ENCODE measurements at places on chromosomes 11 and 22.

DNA sequence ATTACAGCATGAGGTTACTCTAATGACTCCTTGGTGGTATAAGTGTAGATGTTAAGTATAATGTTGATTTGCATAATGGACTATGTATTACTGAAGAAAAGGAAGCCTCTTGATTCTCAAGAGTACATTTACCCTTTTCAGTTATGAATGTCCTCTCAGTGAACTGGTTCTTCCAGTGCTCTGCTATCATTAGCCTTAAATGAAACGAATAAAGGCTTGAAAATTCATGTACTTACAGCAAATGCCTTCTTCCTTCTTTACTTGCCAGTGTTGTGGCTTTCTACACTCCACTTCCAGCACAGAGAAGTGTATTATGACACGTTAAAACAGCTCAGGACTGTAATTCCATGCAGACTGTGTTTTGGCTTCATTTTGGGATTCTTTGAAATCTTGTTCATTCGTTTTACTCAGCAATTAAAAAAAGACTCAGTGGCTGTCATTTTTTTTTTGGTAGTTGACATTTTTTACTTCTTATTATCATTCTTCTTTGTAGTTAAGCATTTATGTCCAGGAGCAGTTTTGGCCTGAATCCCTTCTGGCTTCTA, 96.9 kb downstream of the MTMR3 start:
- DNase-seq = no peak

DNA sequence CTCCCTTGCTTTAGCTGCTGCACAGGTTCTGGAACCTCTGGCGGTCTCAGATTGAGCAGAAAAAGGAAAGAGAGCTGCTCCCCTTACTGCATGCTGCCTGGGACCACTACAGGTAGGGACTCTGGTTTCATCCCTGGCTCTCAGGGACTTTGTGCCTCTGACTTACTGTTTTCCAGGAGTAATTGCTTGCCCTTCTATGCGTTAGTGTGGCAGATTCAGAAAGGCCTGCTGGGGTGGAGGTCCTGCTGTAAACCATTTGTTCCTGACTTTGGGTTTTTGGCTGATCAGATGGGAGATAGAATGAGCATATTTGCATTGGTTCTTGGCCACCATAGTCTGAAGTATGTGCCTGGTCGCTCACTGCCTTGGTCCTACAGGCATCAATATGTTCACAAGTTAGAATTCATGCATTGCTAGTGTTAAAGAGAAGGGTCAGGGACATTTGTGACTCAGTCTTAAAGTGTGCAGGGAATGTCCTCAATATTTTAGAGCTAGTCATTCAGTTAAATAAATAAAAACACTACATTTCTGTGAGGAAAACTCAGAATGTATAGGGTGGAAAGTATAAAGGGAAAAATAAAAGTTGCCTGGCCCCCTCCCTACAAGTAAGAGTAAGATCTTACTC, 78.0 kb downstream of the PISD start:
- no peak for DNase-seq

- DNase-seq = no peak
Measured at GRCh38 chr11:26702406-26702805, 19.5 kb downstream of the SLC5A12 start.

DNA sequence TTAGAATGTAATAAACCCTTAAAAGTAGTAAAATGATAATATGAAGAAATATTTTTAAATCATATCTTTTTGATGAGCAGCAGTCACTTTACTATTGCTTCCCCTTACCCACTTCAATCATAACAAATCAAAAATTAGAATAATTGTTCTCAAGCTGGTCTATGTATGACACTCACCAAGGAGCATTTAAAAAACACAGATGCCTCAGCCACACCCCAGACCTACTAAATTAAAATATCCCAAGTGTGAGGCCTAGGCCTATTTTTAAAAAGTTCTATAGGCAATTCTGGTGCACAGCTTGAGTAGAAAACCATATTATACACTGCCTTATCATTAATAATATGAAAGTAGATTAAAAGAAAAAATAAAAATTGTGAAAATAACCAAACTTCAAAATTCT, 15.2 kb downstream of the KIF18A start:
- no peak for DNase-seq

- DNase-seq = no peak
Measured at GRCh38 chr11:130771708-130772107, 144.6 kb downstream of the SNX19 start.

GRCh38 chr11:67239783-67240575, 26.3 kb upstream of the GRK2 start:
- peak; percentile 99 for DNase-seq

DNA sequence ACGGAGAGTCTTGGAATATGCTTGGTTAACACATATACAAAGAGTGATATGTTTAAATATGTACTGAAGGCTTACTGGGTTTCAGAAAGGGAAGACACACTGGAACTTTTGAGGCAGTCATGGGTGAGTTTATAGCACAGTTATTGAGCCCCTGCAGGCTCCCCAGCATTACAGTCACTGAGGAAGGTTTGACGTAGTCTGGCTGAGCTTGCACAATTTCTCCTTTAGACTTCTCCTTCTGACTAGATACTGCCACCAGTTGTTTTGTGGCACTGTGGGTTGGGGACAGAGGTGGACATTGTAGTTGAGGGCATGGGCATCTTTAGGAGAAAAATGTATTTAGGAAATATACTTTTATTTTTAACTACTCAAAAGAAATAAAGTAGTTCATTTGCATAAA, 285.4 kb downstream of the C11orf87 start:
- DNase-seq = no peak

DNA sequence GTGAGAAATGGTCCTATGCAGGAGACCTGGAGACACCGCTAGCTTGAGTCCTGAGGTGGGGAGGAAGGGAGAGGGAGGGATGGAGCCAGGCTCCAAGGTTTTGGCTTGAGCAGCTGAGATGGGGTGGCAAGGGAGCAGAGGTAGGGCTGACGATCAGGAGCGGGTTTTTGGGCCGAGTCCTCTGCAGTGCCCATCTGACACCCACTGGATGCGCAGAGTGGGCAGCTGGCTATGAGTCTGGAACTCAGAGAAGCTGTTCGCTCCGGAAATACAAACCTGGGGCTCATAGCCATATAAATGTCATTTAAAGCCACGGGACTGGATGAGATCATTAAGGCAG, 453 bp upstream of the MAFF start:
- no peak for DNase-seq

GRCh38 chr22:49091917-49092545, 735.6 kb downstream of the BRD1 start:
- no peak for DNase-seq

- no peak for DNase-seq
Measured at GRCh38 chr11:9438611-9439010, 22.2 kb upstream of the ZNF143 start.

GRCh38 chr22:38941488-38941987, 15.9 kb upstream of the APOBEC3A start:
- peak; percentile 26 for DNase-seq

DNA sequence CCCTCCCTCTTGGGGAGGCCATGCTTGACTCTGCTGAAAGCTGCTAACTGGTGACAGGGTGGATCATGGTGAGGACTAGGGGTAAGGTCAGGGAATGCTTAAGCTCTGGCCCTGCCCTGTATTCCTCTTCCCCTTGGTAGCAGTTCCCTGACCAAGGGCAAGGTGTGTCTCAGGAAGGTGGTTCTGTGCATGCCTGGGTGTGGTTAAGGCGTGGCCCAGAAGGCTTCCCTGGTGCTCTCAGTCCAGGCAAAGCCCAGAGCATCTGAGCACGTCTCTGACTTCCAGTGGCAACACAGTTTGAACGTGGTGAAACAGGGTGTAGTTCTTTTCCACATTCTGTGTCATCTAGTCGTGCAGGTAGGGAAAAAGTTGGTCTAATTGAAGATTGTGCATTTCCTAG, 53.1 kb upstream of the HORMAD2 start:
- no peak for DNase-seq

Measured in bone marrow (tissue), 2 donors.